Choroid plexus epithelial cell (primary cell): ENCODE measurements at places on chromosomes 3 and 15.
A peak's percentile ranks its signal among the peaks of the same experiment; 100 is the strongest.

DNA sequence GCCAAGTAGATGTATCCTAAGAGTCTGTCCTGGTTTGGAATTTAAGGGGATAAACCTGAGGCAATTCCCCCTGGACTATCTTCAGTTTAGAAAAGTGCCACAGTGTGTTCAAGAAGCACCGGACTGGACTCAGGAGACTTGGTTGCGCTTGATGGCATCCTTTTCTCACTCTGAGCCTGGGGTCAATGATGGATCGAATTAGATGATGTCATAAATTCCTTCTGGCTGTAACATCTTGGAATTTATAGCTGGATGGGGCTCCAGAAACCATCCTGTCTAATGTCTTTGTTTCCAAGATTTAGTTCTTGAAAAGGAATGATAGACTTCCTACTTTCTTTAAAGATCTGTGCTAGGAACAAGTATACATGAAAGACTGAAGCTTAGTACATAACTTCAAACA, 280.6 kb downstream of the LPP start:
- DNase-seq: no peak

- DNase-seq: peak; percentile 41
Observed at GRCh38 chr3:65758876-65759598, 279.7 kb downstream of the MAGI1 start.

- peak; percentile 44 for DNase-seq
Observed at GRCh38 chr3:76715426-76715825, 324.5 kb upstream of the ROBO2 start.

- no peak for DNase-seq
Observed at GRCh38 chr3:152823781-152824180, 11.2 kb upstream of the P2RY1 start.

DNA sequence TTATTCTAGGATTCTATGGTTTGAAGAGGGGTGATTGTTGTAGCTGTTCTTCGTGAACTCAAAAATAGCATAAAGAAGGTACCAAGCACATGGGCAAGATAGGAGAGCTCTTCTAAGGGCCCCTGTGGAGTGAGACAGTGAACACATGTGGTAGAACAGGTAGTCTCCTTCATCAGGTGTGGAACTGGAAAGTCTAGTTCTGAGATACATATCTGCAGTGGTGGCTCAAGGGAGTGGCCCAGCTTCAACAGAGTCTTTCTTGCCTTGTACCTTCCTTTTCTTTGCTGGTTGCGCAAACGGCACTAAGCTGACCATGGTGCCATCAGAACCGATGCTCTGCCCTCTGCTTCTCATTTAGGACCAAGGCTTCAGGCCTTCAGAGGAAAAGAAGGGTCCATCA, 65.2 kb downstream of the CERS3 start:
- DNase-seq: no peak

GRCh38 chr3:53109891-53110771, 20.1 kb downstream of the RFT1 start:
- peak; percentile 95 for DNase-seq

DNA sequence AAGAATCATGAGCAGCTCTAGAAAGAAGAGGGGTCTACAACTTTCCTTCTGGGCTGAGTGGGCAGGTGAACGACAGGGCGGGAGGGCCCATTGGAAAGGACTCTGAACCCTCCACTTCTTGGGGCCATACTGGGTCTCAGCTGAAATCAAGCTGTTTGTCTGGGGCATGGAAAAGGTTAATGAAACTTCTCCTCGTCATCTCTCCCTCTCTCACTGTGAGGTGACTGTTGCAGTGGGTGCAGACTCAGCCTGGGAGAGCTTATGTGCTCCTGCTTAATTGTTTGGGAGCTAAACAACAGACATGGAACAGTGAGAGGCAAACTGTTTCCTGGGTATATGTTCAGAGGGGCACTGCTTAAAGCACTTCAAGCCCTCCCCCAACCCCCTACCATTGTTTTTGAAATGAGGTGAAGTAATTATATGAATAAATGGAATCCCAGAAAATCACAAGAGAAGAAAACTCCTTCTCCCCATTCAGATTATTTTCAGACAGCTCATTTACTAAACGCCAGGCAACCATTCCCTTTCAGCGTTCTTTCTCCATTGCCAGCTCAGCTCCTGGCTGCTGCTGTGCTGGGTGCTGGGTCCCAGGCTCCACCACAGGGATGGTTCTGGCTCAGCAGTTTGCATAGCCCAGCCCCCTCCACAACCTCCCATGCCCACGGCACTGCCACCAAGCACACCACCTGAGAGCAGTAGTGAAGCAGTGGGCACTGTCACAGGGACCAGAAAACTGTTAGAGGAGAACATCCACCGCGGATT, 444.9 kb upstream of the TBL1XR1 start:
- no peak for DNase-seq

- DNase-seq: no peak
Observed at GRCh38 chr3:55637906-55638638, 151.0 kb upstream of the WNT5A start.

GRCh38 chr3:194315965-194316361, 35.2 kb downstream of the CPN2 start:
- peak; percentile 61 for DNase-seq

GRCh38 chr3:73669260-73669659, 44.5 kb upstream of the PDZRN3 start:
- DNase-seq: peak; percentile 68

DNA sequence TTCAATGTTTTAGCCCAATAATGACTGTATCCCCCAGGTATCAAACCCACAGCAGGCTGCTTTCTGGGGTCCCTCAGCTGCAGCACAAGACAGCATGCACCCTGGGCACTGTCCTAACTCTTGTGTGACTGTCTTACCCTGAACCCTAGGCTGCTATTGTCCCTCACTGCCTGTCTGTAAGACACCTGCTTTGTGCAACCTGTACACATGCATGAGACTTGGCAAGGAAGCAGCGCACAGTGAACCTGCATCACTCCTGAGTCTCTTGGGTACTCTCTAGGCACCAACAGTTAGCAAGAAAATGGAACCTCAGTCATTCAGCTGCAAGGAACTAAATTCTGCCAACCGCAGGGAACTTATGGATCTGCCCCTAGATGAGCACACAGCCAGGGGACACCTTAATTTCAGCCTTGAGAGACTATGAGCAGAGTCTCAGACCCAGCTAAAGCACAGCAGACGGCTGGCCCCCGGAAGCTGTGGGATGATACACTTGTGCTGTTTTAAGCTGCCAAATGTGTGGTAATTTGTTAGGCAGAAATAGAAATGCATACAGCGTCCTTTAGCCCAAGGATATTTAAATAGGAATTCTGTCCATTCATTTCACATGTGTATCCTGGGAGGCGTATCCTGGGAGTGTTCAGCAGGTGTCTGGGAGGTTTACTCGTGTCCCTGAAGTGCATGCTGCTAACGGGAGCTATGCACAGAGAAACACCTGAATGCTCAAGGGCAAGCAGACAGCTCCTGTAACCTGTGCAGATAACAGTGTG, 223.8 kb downstream of the KLF13 start:
- DNase-seq: no peak

DNA sequence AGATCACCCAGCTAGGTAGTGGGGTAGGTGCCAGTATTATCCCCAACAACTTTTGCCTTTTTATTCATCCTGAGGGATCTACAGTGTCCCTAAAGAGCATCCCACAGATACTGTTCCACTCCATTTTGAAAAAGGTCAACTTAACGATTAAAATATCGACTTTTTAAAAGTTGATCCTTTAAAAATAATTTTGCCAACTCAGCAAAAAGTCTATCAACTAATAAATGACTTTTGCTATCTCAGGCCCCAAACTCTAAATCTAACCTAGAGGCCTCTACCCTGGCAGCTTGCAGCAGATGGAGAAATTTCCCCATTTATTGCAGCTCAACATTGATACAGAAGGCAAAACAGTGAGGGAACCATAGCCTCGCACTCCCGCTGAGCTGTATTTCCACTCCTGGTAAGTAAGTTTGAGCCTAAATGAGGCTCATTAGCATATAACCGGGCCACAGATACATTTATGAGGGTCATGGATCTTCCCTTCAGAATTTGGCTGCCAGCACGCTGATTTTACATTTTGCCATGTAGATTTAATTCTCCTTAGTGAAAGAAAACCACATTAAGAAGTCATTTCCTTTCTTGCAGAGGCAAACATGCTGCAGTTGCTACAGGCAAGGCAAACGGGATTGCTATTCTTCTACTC, 704.1 kb upstream of the CFAP20DC start:
- no peak for DNase-seq

GRCh38 chr15:80942746-80943565, 46.7 kb downstream of the MESD start:
- DNase-seq: no peak

DNA sequence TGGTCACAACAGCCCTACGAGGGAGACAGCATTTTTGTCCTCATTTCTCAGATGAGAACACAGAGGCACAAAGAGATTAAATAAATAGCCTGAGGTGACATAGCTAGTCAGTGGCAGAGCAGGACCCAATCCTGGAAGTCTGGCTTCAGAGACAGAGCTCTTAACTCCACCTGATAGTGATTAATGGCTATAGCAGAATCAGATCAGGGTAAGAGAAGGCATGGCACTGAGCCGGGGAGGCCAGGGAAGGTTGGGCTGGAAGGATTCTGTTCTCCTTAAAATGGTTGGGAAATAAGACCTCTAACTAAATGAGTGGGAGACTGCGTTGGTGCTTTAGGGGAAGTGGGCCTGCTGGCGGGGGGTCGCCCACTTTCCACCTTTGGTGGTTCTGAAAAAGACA, 104.5 kb downstream of the VGLL4 start:
- no peak for DNase-seq

- DNase-seq: peak; percentile 38
Observed at GRCh38 chr3:175192536-175192935, 333.4 kb downstream of the NAALADL2 start.

- no peak for DNase-seq
Observed at GRCh38 chr15:94228611-94229010, 2.8 kb upstream of the MCTP2 start.

- peak; percentile 99 for DNase-seq
Observed at GRCh38 chr15:32855942-32856341, 138.1 kb downstream of the GREM1 start.

GRCh38 chr3:140341817-140342403, 336.0 kb upstream of the TRIM42 start:
- no peak for DNase-seq

- peak; percentile 36 for DNase-seq
Observed at GRCh38 chr3:128094295-128095151, 29.1 kb downstream of the RUVBL1 start.

GRCh38 chr3:126413693-126414080, 19.0 kb downstream of the CFAP100 start:
- no peak for DNase-seq

DNA sequence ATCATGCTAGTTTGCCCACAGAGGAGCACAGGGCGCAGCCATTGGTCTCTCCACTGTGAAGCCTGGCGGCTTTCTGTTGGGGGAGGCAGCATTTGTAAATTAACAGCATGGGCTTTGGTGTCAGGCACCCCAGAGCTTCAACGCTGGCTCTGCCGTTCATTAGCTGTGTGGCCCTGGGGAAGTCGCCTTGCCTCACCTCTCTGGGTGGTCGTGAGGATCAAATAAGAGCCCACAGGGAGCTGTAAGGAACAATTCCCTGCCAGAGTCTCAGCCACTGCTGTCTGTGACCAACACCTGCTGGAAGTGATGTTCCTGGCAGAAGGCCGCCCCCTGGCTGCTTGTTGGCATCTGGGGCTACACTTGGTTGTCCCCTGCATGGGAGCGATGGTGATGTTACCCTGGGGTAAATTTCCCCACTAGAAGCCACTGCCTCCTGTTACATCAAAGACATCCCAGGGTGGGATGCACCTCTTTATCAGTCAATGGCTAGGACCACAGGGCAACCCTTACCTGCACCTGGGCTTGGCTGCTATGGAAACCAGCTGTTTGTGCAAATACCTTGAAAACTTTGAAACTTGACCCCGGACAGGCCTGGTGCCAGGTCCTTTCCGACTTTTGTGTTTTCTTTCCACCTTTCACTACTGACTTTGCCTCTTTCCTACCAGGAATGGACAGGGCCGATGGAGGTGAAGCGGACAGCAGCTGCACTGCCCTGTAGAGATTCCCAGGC, 36.9 kb downstream of the DNASE1L3 start:
- DNase-seq: peak; percentile 44

DNA sequence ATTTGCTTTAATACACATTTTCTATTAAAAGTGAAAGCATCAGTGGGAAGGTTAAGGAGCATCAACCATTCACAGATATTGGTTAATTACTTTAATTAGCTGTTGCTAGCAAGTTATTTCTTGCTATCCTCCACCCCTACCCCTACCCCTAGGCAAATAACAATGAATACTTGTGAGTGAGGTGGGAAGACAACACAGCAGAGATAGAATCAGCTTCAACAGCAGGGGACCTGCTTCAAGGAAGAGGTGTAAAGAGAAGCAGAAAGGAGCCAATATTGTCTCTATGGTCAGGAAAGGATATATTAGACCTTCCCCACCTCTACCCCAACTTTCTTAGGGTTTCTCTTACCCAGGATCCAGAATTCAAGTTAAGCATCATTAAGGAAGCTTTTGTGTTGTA, 149.4 kb downstream of the SNRK start:
- DNase-seq: no peak

- peak; percentile 79 for DNase-seq
Observed at GRCh38 chr3:139310474-139310933, 33.3 kb upstream of the MRPS22 start.

DNA sequence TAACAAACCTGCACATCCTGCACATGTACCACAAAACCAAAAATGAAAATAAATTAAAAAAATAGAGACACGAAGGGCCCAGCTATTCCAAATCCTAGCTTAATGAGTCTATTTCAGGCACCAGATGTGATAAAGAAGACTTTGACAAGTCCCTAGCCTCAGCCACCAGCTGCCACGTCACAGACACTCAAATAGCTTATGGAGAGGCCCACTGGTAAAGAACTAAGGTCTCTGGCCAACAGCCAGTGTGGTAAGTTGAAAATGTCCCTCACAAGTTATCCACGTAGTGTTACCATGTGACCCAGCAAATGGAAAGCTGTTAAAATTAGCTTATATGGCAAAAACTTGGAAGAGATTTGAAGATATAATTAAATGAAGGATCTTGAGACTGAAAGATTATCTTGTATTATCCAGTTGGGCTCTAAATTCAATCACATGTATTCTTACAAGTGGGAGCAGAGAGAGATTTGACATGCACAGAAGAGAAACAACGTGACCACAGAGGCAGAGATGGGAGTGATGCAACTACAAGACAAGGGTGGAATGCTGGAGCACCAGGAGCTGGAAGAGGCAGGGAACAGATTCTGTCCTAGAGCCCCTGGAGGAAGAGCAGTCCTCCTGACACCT, 10.9 kb downstream of the ACSBG1 start:
- DNase-seq: peak; percentile 42

- DNase-seq: no peak
Observed at GRCh38 chr3:55426486-55426885, 60.6 kb downstream of the WNT5A start.

- peak; percentile 19 for DNase-seq
Observed at GRCh38 chr3:192929146-192929545, 11.5 kb upstream of the MB21D2 start.

GRCh38 chr3:47716656-47717055, 65.0 kb downstream of the SMARCC1 start:
- DNase-seq: peak; percentile 74

GRCh38 chr3:61173676-61174075, 77.6 kb downstream of the FHIT start:
- no peak for DNase-seq

GRCh38 chr3:125108833-125109535, 53.2 kb upstream of the HEG1 start:
- no peak for DNase-seq

- DNase-seq: no peak
Observed at GRCh38 chr3:36250191-36250590, 130.1 kb upstream of the STAC start.
